Activated naive CD4-positive, alpha-beta T cell treated with anti-CD3 and anti-CD28 coated beads for 36 hours (primary cell): ENCODE measurements at places on chromosomes 4 and X.

- no peaks in the 10 kb centered on the region for H3K36me3 ChIP-seq
- H3K4me1 ChIP-seq, result no peaks in the 10 kb centered on the region
- no peak overlapping the region for H3K4me3 ChIP-seq
- no peak for DNase-seq
These were observed 293.1 kb downstream of the QDPR start for GRCh38 chr4:17218786-17219185.

DNA sequence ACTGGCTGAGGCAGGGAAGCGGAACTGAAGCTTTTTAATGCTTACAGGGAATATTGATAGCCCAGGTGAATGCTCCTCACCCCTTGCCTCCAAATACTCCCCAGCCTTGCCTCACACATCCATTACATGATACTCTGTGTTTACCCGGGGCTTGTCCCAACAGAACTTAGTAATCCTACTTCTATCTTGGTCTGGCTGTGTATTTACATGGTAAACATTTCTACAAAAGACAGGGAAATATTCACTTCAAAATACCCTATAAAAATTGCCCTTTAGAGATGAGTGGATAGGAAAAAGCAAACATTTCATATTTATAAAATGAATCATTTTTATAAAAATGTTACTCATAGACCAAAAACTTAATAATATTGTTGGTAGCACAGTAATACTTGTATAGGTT lies 120.1 kb downstream of the NHS start:
- no peaks in the 10 kb centered on the region for H3K36me3 ChIP-seq
- no peaks in the 10 kb centered on the region for H3K4me1 ChIP-seq
- no peak for DNase-seq
- no peaks in the 10 kb centered on the region for H3K27me3 ChIP-seq

DNA sequence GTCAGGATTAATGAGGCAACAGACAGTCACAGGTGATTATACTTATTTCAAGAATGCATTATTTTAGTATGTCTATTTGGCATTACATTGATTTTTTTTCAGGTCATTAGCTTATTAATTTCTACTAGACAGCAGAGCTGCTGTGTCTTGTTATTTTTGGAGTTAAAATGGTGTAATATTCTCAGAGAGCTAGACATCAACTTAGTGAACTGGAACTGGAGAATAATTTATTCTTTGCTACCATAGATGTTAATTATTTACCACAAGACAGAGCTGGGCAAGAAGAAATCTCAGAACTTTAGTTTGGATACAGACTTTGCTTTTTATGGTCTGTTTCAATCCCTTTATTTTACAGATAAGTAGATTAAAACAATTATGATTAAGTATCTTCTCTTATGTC lies 10.2 kb upstream of the HPGD start:
- H3K4me3 ChIP-seq, result no peak overlapping the region
- H3K27me3 ChIP-seq, result no peaks in the 10 kb centered on the region
- DNase-seq, result no peak
- no peaks in the 10 kb centered on the region for H3K36me3 ChIP-seq

DNA sequence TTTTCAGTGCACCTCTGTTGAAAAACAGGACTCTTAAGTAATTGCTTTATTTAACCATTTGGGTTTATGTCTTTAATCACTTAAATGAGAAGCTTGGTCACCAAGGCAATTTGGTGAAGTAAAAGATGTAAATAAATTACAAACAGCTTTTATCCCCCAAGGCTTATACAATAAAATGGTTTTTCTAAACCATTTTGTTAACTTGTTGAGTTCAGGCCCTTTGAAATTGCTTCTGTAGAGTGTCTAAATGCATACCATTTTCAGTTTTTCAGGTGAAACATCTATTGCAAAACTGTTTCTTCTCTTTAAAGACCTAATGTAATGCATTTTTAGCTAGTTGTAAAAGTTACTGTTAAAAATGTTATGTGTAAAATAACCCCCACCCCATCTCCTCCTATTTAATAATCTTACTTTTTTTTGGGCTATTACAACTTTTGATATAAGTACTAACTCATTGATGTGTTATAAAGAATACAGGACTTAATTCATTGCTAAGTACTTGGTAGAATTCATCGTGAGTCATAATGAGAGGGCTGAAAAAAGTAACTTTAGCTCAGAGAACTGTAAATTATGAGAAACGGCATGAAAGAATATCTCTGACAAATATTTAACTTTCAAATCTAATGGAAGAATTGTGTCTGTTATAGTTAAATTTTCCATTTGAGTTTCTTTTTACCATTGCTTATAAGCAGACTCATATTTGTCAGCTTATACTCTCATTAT lies 4.5 kb downstream of the RAPGEF2 start:
- H3K27ac ChIP-seq, result peak overlapping the region; percentile 91
- DNase-seq, result no peak
- H3K36me3 ChIP-seq, result peaks cover 28% of the 10 kb centered on the region

GRCh38 chr4:173231916-173232315 lies 63.3 kb downstream of the GALNT7 start:
- H3K4me3 ChIP-seq, result no peak overlapping the region
- no peaks in the 10 kb centered on the region for H3K36me3 ChIP-seq

- peak; percentile 59 for DNase-seq
- H3K36me3 ChIP-seq, result peaks cover 4% of the 10 kb centered on the region
- no peak overlapping the region for H3K4me3 ChIP-seq
These were observed 140.2 kb upstream of the KLF3 start for GRCh38 chr4:38523524-38524448.

- DNase-seq, result no peak
- peaks cover 1% of the 10 kb centered on the region for H3K36me3 ChIP-seq
- H3K27me3 ChIP-seq, result no peaks in the 10 kb centered on the region
- no peaks in the 10 kb centered on the region for H3K4me1 ChIP-seq
- H3K4me3 ChIP-seq, result no peak overlapping the region
These were observed 152.6 kb downstream of the CRLF2 start for GRCh38 chrX:1059576-1060561.
